Heart left ventricle (tissue), 16 donors: ENCODE measurements at places on chromosomes 4 and X.

DNA sequence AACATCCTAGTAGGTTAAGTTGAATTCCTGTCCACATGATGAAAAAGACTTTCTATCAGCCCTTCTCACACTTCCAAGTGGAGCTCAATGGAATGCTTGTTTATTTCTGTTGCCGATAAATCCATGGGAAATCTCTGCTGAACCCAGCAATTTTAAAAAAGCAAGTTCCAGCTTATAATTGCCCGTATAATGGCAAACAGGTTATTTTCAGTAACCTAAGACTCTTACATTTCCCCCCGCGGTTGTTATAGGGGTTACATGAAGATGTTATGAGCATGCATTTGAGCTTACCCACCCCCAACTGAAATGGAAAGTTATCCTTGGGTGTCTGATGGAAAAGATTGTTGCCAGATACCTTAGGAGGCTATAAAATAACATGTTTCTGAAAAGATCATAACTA, 136.2 kb downstream of the PALLD start:
- DNase-seq: no peak

DNA sequence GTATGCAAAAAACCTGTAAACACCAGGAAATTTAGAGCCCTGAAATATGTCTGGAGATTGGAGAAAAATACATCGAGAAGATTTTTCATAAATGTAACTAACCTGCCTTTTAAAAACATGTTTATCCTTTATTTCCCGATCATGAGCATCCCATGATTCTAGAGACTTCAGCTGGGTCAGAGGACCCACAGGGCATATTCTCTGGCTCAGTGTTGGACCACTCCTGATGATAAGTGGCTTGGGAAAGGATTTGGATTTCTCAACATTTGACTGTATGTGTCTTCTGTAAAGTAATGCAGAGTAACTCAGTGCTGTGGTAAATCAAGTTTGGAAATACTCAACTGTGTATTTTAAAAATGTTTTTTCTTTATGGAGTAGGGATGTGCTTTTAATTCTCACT, 40.0 kb upstream of the ANK2 start:
- no peak for DNase-seq

DNA sequence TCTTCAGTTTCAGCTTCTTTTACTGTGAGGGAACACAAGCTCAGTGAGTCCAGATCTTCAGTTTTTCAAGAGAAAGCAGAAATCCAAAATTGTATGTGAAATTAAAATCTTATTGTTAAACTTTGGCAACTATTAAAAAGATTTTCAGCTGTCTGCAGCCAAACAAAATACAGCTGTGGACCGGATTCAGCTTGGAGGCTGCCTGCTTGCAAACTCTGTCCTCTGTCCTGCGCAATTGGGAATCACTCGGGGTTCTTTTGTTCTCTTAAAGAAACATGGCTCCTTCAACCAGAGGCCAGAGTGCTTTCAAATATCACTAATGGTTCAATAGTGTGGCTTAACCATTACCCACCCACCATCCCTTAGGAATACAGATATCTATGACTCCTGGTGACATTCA, 201.2 kb downstream of the CHIC2 start:
- peak; percentile 70 for DNase-seq

DNA sequence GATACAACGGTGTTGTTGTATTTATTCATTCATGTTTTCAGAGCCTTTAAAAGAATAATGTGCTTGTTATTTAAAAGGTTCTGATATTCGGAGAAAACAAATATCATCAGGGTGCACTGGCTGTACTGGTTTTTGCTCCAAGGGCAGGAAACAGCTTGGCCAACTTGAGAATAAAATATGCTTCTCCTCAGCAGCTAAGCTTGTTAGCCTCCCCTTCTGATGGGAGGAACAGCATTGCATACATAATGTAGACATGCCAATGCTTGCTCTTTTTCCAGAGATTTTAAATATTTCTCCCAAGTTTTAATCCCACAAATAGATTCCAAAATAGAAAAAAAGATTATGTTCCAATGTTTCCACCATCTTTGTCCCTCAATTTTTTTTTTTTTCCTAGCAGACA, 87.6 kb upstream of the RPL34 start:
- no peak for DNase-seq

- peak; percentile 59 for DNase-seq
Observed at GRCh38 chr4:57426779-57427395, 316.7 kb upstream of the IGFBP7 start.

DNA sequence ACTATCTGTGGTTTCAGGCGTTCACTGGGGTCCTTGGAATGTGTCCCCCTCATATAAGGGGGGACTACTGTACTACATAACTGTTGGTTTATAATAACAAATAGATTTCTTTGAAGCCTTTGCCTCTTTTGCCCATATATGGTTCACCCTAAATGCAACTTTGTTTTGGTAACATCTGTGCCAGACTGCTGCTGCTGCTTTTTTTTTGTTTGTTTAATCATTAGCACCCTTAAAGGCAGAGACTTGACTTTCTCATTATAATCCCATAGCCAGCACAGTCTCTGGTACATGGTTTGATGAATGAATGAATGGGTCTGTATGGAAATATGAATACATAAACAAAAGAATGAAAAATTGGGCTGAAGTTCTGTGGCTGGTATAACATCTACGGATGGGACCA, 80.2 kb upstream of the LHFPL1 start:
- no peak for DNase-seq

DNA sequence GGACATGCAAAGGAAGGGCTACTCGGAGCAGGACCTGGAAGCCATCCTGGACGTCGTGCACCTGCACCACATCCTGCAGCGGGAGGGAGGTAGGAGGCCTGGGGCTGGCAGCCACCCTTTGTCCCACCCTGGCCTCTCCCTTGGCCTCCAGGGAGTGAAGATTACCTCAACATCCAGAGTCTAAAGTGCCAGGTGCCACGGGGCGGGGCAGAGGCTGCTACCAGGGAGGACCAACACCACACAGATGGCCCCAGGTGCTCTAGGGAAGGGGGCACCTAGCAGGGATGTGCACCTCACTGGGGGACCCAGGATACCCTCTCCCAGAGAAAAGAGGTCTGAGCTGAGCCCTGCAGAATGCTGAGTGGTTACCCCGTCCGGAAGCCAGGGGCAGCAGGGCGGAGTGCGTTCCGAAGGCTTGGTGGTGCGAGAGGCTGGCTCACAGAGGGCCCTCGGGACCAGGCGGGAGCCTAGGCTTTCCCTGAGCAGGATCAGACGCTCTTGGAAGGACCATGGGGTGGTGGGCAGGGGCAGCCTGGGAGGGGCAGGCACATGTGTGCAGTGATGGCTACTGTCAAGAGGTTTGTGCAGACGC, 16.1 kb downstream of the ABCD1 start:
- DNase-seq: no peak

GRCh38 chrX:68690936-68691501, 43.6 kb downstream of the STARD8 start:
- no peak for DNase-seq
